ENCODE measurements at places on chromosomes 3 and 15. TPM values are rescaled to one million over a fixed set of nuclear protein-coding genes. Genes with fewer than 3 reads are reported as not detected.

DNA sequence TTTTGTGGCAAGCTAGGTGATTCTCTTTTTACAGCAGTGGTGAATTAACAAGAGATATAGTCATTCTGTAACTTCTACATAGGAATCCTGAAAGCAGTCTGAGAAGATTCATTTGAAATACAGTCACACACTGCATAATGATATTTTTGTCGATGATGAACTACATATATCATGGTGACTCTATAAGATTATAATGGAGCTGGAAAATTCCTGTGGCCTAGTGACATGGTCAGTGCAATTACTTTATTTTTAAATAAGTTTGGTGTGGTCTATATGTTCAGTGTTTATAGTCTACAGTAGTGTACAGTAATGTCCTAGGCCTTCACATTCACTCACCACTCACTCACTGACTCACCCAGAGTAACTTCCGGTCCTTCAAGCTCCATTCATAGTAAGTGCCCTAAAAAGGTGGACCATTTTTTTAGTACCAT is 511.4 kb upstream of the MCTP2 start:
- no peak for DNase-seq

Gene MYH15
- total RNA-seq, result not detected

DNA sequence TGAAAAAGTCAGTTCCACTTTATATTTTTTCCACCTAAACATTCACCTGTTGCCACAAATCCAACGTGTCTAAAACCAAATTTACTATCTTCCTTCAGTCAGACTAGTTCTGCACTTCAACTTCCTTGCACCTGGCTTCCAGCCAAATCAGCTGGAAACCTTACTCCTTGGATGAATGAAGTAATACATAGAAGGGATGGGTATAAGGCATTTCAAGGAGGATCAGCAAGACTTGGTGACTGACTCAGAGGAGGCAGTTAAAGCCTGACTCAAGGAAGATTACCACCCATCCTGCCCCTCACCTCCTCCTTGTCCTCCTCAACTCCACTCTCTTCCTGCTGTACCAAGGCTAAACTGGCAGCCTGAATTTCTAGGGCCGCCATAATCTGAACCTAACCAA is 37.1 kb downstream of the QTRT2 start:
- DNase-seq, result peak; percentile 7

Gene CMTM8
- total RNA-seq, result 1.1 TPM

GRCh38 chr3:136955813-136956212 is 2.0 kb upstream of the IL20RB start:
- DNase-seq, result peak; percentile 72

- no peak for DNase-seq
These were observed 319.0 kb downstream of the GABRB3 start for GRCh38 chr15:26453914-26454313.

Gene IGSF11
- 0.87 TPM for total RNA-seq

Gene PSTPIP1
- total RNA-seq, result not detected

DNA sequence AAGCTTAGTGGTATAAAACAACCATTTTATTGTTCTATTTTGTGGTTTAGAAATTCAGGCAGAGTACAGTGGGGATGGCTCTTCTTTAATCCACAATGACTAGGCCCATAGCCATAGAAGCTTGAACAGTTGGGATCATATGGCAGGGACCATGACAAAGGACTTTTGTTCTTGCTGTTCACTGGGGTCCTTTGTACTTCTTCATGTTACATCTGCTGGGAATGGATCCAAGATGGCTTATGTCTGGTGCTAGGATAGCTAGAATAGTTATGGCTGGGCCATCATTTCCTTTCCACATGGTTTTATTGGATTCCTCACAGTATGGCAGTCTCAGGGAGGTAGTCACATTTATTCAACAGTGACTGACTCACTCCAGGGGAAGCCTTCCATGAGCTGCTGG is 427.9 kb upstream of the AGTR1 start:
- no peak for DNase-seq

DNA sequence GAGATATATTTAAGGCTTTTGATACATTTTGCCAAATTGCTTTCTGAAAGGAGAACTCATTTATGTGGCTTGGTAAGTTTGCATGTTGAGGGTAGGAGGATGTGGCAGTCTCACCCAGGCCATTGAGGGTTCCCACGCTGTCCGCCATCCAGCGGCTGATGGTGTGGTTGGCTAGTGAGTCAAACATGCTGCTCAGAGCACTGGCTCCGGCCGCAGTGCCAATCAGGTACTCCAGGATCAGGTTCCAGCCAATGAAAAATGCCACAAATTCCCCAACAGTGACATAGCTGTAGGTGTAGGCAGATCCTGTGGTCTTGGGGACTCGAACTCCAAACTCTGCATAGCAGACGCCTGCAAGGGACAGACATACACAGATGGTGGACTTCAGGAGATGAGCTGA is 82.3 kb downstream of the CLDN11 start:
- DNase-seq, result no peak

Gene ATP8B4
- not detected for total RNA-seq

DNA sequence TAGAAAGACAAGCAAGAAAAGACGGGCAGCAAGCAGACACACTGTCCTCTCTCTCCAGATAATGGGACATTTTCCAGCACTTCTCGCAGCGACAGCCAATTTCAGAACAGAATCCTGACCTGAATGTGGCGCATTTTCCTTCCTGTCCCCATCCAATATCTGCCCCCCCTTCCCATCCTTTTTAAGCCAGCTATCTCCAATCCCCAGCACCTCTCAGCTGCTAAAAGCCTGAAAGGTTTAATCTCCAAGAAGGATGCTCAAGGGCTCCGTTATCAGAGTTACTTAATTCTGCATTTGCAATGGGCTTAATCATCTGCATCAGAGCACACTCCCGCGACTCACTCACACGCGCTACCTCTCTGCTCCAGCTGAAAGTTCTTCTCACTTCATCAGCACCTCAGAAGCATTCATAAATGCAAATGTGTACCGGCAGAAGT is 50.5 kb downstream of the SRGAP3 start:
- no peak for DNase-seq

Gene ERICH6
- total RNA-seq, result not detected

Gene GOLGA6L9
- total RNA-seq, result 1.1 TPM

Gene LMAN1L
- total RNA-seq, result not detected

GRCh38 chr3:78697426-78697825 is 1070.4 kb downstream of the ROBO1 start:
- DNase-seq, result no peak

DNA sequence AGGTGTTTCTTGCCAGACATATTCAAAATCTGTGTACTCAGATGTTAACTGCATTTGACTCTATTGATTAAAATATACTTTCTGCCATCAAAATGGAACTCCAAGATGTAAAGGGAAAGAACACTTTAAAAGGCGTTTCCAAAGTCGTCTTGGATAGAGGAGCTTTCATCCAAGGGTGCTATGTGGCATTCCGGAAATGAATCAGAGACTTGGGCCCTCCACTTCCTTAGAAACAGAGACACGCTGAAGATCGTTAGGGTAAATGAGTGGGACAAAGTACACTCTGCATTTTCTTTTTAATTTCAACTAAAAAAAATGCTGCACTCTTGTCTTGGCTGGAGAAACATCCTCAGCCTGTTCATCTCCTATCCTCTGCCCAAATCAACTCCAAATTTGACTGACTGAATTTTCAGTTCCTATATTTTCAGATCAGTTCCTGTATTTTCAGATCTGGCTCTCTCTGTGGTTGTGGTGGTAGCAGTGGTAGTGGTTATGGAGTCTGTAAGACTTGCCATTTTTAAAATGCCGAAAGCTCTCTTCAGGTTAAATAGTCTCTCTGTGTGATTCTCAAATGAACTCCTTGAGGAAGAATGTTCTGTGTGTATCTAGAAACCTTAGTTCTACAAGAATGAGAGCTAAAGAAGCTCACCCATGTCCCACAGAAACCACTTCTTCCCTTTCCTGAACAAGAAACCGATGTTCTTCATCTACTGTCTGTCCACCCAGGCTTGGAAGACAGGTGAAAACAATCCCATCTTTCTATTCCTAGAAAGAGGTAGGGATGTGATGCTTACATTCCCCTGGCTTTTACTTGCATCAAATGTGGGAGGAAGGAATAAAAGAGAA is 156.8 kb upstream of the ICE2 start:
- no peak for DNase-seq

Gene FBLN2
- total RNA-seq, result not detected

- no peak for DNase-seq
These were observed 51.5 kb upstream of the CDV3 start for GRCh38 chr3:133521946-133522345.

Gene INKA1
- 0.81 TPM for total RNA-seq

DNA sequence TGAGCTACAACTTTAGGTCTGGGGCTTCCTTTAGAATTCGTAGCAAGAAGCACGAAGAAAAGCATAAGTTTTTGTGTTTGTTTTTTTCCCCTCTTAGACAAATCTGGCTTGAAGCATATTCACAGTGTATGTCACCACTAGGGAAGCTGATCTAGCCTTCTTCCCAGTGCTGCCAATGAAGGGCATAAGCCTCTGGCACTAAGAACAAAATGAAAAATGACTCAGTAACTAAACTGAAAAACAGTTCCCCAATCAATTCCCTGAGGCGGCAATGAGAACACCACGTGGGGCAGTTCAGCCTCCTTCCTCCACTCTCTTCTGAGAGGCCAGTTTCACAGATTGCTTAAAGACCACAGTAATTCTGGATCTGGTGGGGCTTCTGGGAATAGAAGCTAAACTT is 338.1 kb downstream of the GAP43 start:
- no peak for DNase-seq

Gene HOMER2
- total RNA-seq, result 22.1 TPM

DNA sequence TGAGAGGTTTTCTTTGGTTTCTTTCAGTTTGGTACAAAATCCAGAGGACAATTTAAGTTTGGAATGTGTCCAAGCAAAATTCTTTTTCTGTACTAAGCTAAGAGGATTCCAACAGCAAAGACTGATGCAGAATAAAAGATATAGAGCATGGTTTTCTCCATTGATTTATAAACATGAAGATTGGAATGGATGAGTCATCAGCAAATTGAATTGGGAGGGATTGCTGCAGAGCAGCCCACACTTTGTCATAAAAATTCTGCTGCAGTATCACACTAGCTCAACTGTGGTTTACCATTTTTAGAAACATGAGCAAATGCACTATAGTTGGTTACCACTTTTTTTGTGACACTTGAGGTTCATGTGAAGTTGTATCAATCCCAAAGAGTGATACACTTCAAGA is 16.1 kb upstream of the LARP6 start:
- DNase-seq, result no peak

GRCh38 chr3:119597548-119598288 is at the start of gene PLA1A:
Gene PLA1A (plus strand): TSS chr3:119597885. CDS start chr3:119597914, 29 bp downstream.
- DNase-seq, result peak; percentile 59

DNA sequence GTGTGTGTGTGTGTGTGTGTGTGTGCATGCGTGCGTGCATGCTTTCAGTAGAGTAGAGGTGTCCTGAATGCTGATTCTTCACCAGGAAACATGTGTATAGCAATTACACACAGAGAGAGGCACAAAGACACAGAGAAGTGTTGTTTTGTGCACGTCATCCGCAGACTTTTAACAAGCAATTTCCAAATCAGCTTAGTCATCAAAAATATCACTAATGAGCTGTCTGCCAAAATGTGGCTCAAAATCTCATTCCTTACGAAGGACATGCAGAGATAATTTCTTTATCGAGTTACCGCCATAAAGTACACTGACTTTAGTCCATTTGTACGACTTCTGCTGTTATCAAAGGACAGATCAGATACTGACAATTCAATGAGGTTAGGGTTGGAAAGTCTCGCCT is 274.9 kb upstream of the RARB start:
- no peak for DNase-seq

Gene CELF6
- total RNA-seq, result not detected

Gene GHRL
- total RNA-seq, result not detected

DNA sequence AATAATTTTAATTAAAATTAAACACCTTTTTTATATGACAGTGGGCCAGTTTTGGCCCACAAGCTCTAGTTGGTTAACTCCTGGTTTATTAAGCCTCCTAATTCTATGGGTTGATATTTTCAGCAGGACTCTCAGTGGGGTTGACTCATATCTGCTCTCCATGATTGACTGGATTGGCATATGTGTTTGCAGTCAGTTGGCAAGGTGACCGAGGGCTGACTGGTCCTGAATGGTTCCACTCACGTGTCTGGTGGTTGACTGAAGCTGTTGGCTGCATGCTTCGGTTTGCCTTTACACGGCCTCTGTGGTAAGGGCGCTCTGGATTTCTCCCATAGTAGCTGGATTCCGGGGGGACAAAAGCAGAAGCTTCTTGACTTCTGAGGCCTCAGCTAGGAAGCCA is 65.3 kb upstream of the ZNF280D start:
- DNase-seq, result no peak

DNA sequence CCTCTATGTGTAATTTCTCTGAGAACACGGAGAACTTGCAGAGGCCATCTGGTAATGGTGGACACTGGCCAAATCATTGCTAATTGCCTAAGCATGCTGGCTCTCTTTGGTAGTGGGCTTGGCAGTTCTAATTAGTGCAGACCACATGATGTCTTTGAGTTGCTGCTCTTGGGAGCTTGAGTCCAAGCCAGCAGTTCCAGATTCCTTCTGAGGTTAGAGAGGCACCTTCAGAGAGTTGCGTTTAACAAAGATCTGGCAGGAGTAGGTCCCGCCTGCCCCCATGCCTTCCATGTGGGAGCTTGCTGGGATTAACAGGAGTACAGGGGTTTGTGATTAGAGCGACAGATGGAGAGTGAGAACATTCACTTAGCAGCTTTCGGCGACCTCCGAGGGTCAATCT is 449.0 kb upstream of the LMCD1 start:
- no peak for DNase-seq

Gene ARPIN
- 16.4 TPM for total RNA-seq

DNA sequence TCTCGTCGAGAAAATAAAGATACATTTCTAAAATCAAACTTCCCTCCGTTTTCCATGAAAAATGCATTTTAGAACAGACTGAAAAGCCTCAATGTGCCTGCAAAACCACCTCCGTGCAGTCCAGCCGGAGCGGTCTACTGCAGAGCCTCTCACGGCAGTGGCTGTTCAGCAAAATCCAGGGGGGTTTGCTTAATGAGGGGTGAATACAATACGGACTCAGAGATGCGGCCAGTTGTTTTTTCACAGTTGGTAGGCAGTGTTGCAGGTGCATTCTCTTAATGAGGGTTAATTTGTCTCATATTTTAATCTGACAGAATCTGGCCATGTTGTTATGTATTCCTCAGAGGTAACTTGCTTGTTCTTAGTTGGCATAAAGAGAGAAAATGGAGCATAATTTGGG is 223.0 kb downstream of the EBLN2 start:
- DNase-seq, result no peak

Gene PPP1R14D
- total RNA-seq, result not detected

Gene ZNF619
- 1.3 TPM for total RNA-seq

- DNase-seq, result no peak
These were observed 14.4 kb downstream of the NR2F2 start for GRCh38 chr15:96344706-96345559.

Gene FES
- not detected for total RNA-seq

Gene NRROS
- total RNA-seq, result not detected

- no peak for DNase-seq
These were observed 194.8 kb upstream of the DPH6 start for GRCh38 chr15:35740761-35741160.

Gene PXYLP1
- 4.1 TPM for total RNA-seq

- DNase-seq, result no peak
These were observed 1.2 kb downstream of the KLHDC8B start for GRCh38 chr3:49172551-49173041.

Data from Caki2 (cell line).